ENCODE measurements at places on chromosomes 1 and 21.

- no peak for DNase-seq
Observed at GRCh38 chr1:150761801-150762200, 3.8 kb downstream of the CTSS start.

DNA sequence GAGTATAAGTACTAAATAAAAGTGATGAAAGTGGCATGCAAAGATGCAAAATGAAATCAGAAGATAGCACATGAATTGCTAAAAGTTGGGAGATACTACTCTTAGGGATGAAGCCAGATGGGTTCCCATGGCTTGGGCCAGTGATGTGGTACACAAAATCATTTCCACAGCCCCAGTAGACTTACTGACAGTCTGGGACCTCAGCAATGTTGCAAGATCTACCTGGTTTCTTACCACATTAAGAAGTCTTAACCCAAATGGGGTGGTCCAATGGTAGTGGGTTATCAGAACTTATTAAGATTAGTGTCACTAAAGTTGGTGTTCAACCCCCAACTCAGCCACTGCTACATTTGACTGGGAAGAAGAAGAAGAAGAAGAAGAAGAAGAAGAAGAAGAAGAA is 227.7 kb upstream of the IRF2BP2 start:
- peak; percentile 14 for DNase-seq

DNA sequence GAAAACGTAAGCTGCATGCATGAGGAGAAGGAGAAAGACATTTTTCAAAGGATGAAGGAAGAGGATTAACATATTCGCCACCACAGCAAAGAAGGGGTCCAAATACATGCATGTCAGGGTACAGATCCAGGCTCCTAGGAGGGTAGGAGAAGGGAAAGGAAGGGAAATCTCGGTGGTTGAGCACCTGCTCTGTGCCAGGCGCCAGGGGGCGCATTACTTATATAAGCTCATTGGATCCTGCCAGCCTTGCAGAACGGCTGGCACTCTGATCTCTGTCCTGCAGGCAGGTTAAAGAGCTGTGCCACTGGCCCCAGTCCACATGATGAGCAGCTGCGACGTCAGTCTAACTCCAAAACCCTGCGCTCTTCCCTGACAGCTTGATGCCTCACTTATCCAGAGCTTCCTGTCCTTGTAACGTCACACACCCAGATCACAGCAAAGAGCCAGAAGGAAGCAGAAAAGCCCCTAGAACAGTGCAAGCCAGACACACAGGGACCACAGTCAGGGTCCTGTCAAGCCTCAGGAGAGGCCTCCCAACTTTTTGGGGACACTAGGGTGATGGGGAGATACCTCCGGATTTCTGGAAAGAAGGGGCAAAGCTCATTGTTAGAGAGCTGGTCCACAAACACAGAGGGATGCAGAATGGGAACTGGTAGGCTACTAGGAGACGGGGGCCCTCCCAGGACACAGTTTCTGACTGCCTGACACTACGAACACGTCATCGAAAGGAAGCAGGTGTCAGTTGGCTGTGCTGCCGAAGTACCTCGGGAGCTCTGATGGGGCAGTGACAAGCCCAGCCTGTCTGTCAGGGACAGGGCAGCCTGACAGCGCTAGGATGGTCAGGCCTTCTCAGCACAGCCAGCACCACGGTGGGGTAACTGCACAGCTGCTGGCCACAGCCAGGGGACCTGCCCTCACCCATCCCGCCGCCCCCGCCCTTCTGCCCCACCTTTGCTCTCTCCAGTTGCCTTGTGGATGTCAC is 99.1 kb downstream of the BEND5 start:
- no peak for DNase-seq

DNA sequence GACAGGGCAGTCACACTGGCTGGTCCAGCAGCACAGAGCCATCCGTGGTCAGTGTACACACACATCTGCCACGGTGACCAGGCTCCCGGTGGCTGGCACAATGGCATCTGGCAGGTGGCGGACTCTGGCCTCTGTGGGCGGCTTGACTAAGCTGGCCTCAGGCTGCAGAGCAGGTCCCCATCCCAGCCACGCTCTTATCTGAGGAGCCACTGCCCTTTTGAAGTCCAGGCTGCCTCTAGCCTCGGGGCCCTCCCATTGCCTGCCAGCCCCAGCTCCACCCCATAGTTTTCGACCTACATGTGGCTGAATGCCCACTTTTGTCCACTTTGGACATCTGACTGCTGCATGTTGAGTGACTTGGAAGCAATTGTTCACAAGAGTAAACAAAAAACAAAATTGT is 29.9 kb upstream of the EDN2 start:
- no peak for DNase-seq

- DNase-seq = peak; percentile 55
Observed at GRCh38 chr1:87478231-87478630, 149.6 kb downstream of the LMO4 start.

- DNase-seq = no peak
Observed at GRCh38 chr1:2335721-2336455, 55.5 kb downstream of the MORN1 start.

- DNase-seq = peak; percentile 32
Observed at GRCh38 chr1:7172804-7173203, 387.6 kb downstream of the CAMTA1 start.

GRCh38 chr1:109516872-109517271 is 7.3 kb upstream of the AMIGO1 start:
- DNase-seq = no peak

DNA sequence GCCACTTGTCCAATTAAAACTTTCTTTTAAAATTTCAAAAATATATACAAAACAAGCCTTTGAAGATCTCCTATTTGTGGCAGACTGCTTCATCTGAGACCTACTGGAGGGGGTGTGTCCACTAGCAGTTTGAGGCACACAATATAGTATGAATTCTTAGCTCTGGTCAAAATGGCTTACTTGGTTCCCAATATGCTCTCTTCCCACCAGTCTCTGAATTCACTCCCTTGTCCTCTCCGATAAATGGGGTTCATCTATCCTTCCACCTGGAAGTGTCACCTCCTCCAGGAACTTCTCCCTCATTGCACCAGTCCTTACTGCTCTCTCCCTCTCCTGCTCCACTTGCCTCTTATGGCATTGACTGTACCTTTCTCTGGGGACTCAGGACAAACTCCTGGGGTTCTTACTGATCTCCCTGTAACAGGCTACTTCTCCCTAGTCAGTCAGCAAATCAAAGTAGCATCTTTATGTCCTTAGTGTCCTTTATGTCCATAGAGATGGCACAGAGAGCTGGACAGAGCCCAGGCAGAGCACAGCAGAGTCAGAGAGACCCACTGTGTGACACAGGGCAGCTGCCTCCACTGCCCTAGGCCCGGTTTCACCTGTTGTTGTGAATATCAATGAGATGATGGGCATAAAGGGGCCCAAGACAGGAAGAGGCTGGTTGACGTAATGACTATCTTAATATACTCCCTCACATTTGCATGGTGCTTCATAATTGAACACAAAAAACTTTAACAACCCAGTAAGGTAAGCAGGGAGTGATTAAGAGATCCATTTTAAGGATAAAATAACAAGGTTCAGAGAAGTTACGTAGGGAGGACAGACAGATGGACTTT is 3.6 kb downstream of the ASAP3 start:
- DNase-seq = no peak

GRCh38 chr1:19430121-19431068 is 54.9 kb downstream of the CAPZB start:
- DNase-seq = peak; percentile 90

DNA sequence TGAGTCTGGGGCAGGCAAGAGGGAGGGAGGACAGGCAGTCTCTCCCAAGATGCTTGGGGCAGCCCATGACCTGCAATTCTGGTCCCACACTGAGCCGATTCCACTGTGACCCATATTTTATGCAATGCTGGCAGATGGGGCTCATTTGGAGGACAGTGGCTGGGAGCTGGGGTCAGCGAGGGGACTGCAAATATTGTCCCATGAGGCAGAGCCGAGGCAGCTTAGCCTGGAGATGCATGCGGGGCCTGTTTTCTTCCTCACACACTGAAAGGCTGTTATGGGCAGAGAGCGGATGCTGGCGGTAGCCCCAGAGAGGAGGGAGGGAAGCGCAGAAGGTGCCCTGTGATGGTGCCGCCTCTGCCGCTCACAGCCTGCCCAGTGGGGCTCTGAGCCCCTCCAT is 128.5 kb upstream of the POU3F1 start:
- no peak for DNase-seq
